ENCODE measurements at places on chromosomes 12 and 14.

DNA sequence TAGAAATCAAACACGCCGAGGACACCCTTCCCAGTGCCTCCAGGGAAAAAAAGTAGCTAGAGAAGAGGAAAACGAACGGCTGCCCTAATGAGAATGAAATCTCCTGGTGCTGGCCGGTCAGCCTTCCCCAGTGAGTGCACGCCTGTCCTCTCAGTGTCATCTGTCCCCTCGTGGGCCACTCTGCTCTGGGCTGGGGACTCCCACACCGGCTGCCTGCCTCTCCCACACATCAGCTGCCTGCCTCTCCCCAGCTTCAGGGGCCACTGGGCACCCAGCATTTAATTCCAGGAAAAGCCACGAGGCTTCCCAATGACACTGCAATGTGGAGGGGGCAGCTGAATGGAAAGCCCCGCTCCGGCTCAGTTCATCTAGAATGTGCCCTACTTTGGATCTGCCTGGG is 59.0 kb downstream of the CCDC85C start:
- no peak for DNase-seq

DNA sequence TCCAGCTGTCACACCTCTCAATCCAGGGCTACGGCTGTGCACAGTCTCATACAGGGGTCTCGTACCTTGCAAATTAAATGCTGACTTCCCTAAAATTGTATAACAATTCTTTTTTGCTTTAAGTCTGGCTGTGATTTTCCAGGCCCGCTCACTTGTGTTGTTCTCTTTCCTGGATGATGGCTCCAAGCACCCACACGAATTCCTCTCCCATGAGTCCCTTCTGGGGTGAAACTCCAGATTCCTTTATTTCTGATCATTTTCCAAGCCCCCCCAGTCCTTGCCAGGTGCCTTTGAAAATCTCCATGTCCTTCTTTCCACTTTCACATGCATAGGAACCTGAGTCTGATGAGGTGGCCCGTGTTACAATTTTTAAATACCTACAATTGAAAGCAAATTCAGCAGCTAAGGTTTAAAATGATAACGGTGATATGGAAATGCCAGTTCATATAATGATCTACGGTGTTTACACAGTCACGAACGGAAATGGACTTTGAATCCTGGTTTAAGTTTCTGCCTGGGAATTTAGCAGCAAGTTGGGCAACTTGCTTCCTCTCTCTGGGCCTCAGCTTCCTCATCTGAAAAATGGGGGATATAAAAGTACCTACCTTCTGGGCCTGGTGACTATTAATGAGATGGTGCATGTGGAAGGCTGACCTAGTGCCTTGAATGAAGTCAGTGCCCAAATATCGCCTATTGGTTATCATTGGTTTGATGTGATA is 85.5 kb downstream of the STAB2 start:
- DNase-seq, result no peak

DNA sequence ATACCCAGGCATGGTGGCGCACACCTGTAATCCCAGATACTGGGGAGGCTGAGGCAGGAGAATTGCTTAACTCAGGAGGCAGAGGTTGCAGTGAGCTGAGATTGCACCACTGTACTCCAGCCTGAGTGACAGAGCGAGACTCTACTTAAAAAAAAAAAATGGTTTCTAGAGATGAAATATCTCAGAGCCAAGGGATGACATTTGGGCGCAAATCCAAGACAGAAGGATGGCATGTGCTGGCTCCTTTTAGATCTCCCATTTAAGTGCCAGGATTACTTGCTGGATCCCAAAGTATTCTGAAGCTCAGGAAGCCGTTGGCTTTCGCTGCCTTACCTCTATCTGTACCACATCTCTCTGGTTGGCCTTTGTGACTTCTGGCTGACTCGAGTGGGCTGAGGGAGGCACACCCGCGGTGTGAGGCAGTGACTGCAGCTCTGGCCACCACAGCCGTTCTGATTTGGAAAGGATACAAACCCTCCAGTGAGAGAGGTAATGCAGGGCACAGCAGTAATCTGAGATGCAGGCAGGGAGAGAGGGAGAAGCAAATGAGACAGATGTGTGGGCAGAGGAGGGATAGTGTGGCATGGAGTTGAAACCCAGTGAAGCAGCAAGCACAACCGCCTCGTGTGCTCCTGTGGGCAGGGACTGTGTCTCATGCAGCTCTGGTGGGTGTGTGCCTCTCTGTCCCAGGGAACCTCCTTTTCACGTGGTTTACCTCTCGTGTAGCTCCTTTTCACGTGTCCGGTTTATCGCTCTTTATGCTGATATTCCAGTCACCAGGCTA is 4.9 kb downstream of the B4GALNT3 start:
- no peak for DNase-seq

GRCh38 chr14:58535044-58535443 is 102.7 kb upstream of the DACT1 start:
- no peak for DNase-seq

DNA sequence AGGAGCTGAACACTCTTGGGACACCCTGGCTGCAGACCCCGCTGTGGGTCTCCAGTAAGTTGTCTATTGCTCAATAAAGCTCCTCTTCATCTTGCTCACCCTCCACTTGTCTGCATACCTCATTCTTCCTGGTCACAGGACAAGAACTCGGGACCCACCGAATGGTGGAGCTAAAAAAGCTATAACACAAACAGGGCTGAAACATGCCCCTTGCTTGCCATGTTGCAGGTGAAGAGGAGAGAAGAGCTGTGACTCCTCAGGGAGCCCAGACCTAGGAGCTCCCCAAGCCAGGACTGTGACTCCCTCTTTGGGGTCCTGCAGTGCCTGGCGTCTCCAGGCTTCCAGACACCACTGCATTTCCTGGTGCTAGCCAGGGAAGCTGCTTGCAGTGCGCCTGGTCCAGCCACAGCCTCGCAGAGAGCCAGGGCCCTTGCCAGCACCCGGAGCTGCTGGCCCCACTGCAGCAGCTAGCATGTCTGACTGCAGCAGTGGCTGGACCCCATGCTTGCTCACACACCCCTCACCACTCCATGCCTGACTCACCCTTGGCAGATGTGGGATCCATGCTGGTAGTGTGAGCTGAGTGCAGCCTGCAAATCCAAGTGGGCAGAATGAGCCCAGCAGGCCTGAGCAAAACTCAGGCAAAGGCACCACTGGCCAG is 37.1 kb upstream of the OR5AU1 start:
- no peak for DNase-seq

- no peak for DNase-seq
Observed at GRCh38 chr14:85123755-85124154, 406.2 kb upstream of the FLRT2 start.

GRCh38 chr14:92340071-92340470 is 17.1 kb downstream of the SLC24A4 start:
- no peak for DNase-seq

- DNase-seq, result no peak
Observed at GRCh38 chr14:32818581-32818980, 120.1 kb upstream of the NPAS3 start.

DNA sequence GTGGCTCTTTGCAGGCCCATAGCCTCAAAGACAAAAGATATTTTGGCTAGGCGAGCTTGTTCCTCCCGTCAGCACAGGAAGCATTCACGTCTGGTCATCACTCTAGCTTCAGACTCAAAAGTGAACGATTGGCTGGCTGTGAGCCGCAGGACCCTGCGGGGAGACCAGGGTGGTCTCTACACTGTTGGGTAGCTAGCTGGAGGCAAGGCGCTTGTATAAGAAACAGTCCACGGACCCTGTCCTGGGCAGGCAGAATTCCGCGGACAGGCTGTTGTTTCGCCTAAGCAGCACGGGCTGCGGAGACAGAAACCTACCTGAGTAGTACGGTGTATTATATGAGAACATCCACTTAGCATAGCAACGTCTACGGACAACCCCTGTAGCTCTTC is 29.6 kb downstream of the WBP11 start:
- DNase-seq, result no peak

DNA sequence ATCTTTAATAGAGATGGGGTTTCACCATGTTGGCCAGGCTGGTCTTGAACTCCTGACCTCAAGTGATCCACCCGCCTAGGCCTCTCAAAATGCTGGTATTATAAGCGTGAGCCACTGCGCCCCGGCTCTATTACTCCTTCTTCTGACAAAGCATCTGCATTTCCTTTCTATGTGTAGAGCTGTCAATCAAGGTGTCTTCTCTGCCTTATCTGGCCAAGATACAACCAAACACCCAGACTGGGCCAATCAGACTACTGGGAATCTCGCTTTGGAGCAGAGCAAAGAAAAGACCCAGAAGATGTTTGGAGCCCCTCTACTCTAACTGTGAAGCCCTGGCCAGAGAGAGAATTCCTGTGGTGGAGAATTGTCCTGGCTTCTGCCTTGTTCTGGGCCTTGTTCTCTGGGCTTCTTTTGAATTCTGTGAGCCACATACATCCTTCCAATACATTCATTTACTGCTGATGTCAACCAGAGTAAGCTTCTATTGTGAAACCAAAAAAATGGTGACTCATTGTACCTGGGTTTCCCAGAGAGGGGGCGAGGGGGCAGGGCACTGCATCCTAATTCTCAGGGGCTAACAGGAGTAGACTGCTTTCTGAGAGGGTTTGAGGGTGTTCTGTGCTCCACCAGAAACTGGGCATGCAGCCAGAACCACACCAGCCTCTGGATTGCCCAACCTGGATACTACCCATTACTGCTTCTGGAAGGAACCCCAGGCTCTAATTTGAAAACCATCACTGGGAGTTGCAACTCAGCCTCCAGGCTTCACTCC is 18.8 kb upstream of the FLVCR2 start:
- DNase-seq, result peak; percentile 75

GRCh38 chr12:67447180-67447579 is 178.0 kb downstream of the CAND1 start:
- DNase-seq, result no peak

- DNase-seq, result no peak
Observed at GRCh38 chr14:82398256-82398655, 864.6 kb upstream of the SEL1L start.

DNA sequence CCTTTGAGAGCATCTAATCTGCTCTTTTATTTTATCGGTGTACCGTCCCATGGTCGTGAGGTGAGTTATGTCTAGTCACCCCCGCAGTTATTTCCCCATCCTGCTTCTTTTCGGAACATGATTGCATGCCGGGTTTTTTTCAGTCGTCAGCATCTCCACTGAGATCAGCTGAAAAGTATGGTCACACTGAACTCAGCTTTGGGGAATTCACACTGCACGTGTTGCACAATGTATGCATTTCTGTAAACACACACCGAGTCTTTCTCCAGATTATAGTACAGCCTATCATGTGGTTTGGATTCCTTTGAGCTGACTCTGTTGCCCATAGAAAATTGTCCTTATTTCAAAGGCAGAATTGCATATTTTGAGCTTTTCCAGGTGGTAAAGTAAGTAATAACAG is 24.6 kb downstream of the PLXNC1 start:
- peak; percentile 84 for DNase-seq

DNA sequence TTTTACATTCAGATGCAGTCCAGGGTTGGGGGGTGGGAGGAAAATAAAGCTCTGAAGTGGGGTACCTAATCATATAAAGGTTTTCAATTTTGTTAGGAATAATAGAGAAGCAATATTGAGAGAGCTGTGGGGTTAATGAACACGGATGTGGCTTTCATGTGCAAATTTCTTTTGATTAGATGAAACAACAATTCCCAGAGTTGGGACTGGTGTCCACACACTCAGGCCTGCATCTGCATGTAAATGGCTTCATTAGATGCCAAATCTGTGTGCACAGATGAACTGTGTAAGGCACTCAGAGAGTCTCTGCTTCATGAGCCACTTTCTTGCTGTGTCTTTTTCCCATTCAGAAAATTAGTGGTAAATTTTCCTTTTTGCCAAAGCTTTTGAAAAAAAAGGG is 377.1 kb upstream of the NOVA1 start:
- no peak for DNase-seq

DNA sequence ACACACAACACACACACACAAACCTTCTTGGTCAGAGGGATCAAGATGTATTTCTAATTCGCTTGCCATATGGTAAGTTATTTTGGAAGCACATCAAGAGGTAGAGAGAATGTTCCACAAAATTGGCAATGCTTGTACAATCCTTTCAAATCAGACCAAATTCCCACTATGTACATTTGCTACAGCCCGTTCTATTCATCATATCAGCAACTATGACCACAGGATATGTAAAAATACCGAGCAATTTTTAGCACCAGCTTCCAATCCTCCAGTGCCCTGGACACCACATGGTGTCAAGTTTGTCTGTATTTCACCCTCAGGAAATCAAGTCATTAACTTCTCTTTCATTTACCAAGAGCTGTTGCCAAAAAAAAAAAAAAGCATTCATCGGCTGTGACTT is 21.2 kb downstream of the TBX5 start:
- DNase-seq, result no peak

- DNase-seq, result no peak
Observed at GRCh38 chr14:100539766-100540140, 47.5 kb downstream of the BEGAIN start.

GRCh38 chr14:73741386-73741875 is 27.2 kb upstream of the PNMA1 start:
- DNase-seq, result peak; percentile 43

DNA sequence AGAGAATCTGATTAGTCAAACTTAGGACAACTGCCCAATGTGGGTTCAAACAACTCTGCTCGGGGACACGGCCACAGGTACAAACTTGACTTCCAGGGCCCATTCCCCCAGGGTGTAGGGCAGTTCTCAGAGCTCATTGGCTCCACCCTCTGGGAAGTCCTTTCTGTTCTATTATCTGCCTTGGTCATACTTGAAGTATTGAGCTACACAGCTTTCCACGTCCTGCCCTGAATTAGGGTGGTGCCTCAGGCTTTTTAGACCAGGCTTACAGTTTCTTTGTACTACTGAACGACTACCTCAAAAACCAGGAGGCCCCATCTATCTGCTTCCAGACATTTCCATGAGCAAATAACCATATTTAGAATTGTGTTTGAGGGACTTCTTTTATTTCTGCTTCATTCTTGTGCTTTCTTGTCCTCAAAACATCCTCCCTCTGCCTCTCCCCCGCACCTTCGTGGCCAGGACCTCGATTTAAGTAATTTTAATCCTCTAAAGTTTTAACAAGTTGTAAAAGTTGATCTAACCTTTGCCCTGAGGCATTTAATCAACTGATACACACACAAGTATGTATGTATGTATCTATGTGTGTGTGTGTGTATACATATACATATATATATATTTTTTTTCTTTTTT is 281.7 kb upstream of the AMIGO2 start:
- no peak for DNase-seq

DNA sequence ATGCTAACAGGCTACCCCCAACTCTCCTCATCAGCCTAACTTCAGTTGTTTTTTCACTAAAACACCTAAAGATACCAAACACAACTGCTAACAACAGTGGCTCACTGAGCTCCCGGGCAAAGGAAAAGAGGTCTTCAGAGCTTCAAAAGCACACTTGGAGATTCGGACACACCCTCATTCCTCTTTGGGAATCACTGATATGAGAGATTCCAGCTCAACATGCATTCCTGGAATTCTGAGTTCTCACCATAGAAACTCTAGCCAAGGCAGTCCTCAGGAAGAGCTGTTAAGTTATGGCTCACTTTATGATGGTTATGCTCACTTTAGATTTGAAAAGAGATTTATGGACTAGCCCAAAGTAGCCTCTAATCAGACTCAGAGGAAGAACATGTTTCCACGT is 40.1 kb downstream of the STXBP6 start:
- DNase-seq, result no peak

Measured in fibroblast of the conjunctiva (primary cell).